ENCODE measurements at places on chromosomes 5 and 9.

DNA sequence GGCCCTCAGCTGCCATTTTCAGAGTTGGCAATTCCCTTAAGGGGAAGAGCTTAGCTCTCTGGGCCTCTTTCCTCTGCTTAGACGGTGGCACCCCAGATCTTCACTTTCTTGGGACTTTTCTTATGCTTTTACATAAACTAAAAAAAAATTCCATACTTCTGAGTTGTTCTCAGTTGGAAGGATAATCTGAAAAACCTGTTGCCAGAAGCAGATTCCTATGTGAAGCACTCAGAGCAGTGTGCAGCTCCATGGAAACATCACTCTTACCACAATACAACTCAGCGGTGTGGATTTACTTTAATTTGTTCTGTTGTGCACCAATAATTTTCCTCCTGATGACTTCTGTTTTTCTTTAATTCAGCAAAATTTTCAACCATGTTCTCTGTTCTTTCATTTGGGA lies 44.1 kb upstream of the MROH2B start:
- no peak for DNase-seq

DNA sequence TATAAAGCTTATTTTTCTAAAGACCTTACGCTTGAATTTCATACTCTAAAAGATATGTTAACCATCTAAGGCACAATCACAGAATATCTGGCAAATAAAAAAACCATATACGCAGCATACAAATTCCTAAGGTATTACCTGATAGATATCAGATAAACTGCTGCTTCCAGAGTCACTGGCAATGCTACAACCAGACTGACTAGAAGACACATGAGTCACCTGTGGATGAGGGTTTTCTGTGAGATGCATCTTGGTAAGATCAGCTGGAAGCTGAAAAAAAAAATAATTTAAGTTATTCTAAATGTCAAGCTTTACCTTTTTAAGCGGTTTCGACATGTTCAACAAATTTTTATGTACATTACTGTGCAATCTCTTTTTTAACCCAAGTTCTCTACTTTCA lies 113.8 kb downstream of the RAPGEF6 start:
- DNase-seq, result no peak

- DNase-seq, result no peak
These were observed 50.5 kb upstream of the RFX3 start for GRCh38 chr9:3576328-3576727.

DNA sequence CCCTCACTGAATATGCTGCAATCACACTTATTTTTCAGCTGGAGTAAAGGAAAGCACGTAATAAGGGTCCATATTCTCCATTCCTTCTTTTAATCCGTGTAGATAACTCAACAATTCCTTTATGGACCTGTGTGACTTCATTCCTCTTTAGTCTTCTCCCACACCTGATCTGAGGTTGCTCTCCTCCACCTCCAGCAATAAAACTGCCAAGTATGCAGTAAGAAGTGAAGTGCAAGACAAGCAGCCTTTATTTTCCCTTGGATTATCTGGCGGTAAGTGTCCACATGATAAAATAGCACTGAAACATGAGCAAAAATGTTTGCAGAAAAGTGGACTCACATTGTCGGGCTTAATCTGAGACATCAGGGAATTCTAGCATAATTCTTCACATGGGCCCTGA lies 13.8 kb downstream of the DEPDC1B start:
- no peak for DNase-seq

DNA sequence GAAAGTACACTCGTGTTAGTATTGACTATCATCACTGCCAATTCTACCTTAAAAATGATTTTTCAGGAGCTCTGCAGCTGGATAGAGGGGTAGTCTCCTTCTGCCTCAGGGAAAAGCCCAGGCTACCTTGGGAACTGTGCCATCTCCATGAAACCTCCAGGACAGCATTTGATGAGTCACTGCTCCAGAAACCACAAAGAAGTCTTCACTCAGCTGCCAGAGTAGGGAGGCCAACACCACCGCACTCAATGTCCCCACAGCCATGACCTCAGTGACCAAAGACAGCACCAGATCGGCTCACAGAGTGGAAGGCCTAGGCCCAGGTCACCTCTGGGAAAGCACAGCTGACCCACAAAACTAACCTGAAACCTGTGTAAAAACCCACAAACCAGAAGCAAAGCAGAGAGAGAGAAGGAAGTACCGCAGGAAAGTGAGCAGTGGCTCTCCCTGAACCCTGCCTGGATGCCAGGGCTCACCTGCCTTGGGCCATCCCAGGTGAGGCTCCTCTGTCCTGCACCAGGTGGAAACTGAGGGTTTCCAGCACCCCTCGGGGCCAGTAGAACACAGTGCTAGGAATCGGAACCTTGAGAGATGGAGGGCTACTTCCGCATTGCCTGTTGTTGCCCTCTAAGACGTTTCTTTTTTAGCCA lies 30.0 kb downstream of the S1PR3 start:
- DNase-seq, result no peak

Data from spleen (tissue), 13 donors.